M059J (cell line): ENCODE measurements at places on chromosomes 2 and 18. TPM values are rescaled to one million over a fixed set of nuclear protein-coding genes. Genes with fewer than 3 reads are reported as not detected.

DNA sequence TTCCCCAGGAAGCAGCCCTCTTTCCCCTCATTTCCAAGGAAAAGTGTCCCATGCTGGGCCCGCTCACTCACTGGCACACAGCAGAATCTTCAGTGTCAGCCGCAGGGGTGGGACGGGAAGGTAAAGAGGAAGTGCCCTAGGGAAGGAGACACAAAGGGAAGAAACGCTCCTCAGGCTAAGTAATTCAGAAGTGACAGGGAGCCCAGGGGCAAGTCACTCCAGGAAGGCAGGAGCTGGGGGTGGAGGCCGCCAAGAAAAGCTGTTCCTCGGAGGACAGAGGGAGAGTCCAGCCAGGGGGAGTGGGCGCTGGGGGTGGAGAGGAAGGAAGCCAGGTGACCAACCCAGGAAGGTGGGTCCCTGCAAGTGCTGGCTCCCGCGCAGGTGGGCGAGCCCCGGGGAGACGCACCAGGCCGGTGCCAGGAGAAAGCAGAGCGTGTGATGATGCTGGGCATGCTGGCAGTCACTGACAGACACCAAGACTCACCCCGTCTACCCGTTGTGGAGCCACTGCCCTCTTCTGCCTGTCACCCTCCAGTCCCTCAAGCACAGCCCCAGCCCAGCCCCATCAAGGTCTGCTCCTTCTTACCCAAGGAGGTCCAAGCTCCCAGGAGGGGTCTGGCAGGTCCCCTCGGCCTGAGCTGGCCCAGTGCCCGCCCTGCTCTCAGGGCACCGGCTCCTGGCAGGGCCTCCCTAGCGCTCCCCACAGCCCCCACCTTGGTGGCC, 21.7 kb downstream of the HDAC4 start:
- no peak for DNase-seq

DNA sequence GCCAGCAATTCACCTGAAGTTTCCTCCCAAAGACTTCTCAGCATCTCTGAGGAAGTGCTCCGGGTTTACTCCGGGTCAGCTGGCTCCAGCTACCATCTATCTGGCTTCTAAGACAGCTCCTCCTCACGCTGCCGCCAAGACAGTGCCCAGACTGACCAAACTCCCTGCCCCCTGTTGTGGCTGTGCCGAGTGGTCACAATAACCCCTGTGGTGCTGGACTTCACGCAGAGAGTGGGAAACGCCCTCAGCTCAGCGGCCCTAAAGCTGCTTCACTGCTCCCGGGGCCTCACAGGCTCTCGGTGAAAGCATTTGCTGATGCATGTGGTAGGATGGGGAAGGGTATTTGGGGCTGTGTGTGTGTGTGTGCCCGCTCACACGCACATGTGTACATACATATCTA, 154.8 kb upstream of the ZNF236 start:
- no peak for DNase-seq

GRCh38 chr2:85162746-85163301, 29.6 kb downstream of the TCF7L1 start:
- peak; percentile 61 for DNase-seq

The LIMS4 gene
- total RNA-seq, result 0.76 and 0.94 TPM in 2 replicates

The PLCL1 gene
- 0.02 TPM in 1 of 2 replicates, not detected in the other for total RNA-seq
